ENCODE measurements at places on chromosomes 5 and 9.

DNA sequence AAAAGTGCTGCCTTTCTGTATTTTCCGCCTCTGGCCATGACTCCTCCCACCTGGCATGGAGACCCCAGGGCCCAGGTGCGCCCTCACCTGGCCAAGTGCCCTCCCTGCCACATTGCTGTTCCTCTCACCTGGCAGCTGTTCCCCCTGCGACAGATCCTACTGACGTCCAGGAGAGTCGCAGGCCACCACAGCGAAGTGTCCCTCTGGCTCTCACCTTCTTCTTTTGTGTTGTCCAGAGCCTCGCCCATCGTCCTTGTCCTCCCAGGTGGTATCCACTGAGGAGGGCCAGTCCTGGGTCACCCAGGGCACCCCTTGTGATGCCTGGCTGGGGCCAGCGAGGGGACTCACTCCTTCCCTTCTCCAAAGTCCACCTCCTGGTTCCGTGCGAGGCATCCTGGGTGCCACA lies 2.6 kb downstream of the NKD2 start:
- peak; percentile 14 for DNase-seq

- no peak for DNase-seq
Measured at GRCh38 chr9:70534471-70534870, 120.0 kb upstream of the KLF9 start.

DNA sequence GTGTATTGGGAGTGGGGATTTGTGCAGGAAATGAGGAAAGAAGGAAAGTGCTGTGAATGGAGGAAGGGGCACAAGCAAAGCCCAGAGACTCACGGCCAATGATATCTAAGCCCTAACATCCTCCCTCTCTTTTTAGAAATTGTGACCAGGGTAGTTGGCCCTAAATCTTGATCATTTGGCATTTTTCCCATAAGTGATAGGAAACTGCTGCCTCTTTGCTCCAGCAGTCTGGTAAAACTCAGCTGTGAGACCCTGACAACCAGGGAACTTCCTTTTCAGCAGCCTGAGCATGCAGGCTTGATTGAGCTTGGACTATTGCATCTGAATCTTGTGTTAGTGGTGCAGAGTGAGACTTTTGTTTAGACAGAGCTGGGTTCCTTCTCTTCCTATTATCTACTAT lies 9.6 kb upstream of the ADRB2 start:
- no peak for DNase-seq

DNA sequence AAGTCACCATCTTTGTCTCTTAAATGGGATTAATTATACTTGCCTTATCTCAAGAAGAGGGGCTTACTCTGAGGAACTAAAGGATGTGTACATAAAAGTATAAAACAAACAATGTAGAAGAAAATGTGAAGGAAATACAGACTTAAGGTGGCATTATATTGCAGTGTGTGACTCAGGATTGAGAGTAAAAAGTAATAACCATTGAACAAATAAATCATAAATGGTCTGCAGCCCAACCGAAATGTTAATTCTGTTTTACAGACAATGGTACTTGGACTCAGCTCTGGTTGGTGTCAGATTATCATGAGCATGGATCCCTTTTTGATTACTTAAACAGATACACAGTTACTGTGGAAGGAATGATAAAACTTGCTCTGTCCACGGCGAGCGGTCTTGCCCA lies 37.4 kb downstream of the TGFBR1 start:
- no peak for DNase-seq

GRCh38 chr9:133782157-133783130 lies 44.3 kb upstream of the SARDH start:
- DNase-seq, result peak; percentile 56

DNA sequence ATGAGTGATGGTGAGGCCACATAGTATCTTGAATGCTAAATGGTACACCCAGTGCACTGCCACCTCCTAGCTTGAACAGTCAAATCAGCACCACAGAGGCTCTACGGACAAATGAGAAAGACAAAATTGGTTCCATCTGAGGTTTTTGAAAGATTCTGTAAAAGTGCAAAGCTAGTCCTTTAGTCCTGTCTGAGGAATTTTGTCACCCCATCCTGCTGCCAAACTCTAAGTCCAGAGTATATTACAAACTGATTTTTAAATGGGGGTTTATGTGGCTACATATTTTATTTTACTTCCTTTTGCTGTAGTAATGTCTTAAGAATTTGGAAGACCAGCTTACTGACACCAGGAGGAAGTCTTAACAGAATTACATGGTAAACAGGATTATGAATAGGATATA lies 7.7 kb downstream of the FREM1 start:
- DNase-seq, result no peak

DNA sequence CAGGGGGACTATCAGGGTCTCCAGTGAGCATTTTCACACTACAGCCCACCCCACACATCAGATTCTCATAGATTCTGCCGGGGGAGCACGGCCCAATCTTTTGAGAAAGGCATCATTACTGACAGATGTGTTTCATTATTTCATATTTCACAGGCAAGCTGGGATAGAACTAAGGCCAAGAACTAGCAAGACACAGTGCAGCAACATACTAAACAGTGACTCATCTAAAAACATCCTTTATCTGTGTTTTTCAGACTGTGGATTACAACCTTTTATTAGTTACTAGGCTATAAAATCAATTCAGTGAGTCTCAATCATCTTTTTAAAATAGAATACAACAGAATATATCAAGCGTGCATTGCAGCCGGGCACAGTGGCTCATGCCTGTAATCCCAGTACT lies 59.8 kb downstream of the CPLANE1 start:
- DNase-seq, result no peak

Measured in effector CD4-positive, alpha-beta T cell (primary cell).